Left lung (tissue), 14 donors: ENCODE measurements at places on chromosomes 1 and 21. TPM values are rescaled to one million over a fixed set of nuclear protein-coding genes. Genes with fewer than 3 reads are reported as not detected.

GRCh38 chr1:155860970-155861510 is 1.7 kb downstream of the SYT11 start:
- H3K36me3 ChIP-seq, result no peaks in the 10 kb centered on the region
- peak overlapping the region; percentile 92 for H3K27ac ChIP-seq
- peaks cover 7% of the 10 kb centered on the region for H3K4me1 ChIP-seq
- no peaks in the 10 kb centered on the region for H3K27me3 ChIP-seq
- peak overlapping the region; percentile 29 for H3K4me3 ChIP-seq
- DNase-seq, result no peak

DNA sequence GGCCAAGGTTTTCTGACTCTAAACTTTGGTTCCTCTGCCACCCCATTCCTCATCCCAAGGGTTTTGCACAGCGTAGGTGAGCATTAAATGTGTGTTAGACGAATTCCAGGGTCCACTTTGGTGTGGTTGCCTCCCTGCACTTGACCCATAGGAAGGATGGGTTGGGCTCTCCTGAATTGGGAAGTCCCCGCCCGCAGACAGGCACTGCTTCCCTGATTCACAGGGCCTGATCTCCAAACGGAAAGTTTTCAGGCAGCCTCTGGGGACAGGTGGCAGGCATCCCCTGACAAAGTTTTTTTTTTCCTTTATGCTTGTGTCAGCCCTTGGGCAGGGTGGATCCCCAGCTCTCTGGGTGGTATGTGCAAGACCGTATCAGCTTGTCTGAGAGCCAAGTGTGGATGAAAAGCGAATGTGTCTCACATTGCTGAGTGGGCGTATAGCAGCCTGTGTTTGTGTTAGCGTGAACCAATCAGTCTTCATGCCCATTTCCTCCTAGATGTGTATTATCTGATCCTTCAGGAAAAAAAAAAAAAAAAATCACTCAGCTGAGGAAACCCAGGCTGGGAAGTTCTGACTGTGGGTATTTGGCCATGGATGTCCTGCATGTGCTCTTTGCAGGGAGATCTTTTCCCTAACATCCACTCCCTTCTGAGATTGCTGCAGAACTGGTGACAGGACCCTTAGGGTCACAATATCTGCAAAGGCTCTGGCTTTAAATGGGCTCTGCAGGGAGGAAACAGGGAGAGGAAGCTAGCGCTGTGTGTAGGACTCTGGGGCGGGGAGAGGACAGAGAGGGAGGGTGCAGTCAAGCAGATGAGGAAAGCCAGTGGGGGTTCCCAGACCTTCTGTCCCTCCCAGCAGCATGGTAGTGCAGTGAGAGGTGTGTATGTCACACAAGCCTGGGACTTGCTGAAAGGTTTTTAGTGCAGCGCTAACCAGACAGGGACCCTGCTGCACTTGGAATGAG is 42.2 kb upstream of the TRABD2B start:
- no peaks in the 10 kb centered on the region for H3K36me3 ChIP-seq
- H3K4me1 ChIP-seq, result no peaks in the 10 kb centered on the region
- H3K27ac ChIP-seq, result no peak overlapping the region
- H3K4me3 ChIP-seq, result no peak overlapping the region
- H3K27me3 ChIP-seq, result no peaks in the 10 kb centered on the region

DNA sequence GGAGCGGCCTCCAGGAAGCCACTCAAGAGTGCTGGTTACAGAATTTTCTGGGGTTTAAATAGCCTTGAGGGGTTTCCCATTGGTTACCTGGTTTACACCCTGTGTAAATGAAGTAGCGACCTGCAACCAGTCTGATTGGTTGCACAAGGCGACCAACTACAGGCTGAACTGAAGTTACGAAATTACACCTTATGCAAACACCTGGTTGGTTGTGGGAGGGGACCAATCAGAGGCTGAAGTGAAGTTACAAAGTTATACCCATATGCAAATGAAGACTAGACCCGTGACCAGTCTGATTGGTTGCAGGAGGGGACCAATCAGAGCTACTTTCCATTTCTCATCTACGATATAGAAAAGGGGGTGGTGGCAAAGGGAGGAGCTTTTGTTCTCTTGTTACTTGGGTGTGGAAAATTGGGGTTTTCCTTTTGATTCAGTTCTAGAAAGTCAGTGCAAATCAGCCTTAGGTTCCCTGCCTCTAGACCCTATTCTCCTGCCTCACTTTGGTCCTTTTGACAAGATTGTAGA is 22.2 kb upstream of the C1orf174 start:
- no peak overlapping the region for H3K27ac ChIP-seq
- H3K27me3 ChIP-seq, result peaks cover 49% of the 10 kb centered on the region
- H3K36me3 ChIP-seq, result no peaks in the 10 kb centered on the region
- H3K4me1 ChIP-seq, result no peaks in the 10 kb centered on the region

DNA sequence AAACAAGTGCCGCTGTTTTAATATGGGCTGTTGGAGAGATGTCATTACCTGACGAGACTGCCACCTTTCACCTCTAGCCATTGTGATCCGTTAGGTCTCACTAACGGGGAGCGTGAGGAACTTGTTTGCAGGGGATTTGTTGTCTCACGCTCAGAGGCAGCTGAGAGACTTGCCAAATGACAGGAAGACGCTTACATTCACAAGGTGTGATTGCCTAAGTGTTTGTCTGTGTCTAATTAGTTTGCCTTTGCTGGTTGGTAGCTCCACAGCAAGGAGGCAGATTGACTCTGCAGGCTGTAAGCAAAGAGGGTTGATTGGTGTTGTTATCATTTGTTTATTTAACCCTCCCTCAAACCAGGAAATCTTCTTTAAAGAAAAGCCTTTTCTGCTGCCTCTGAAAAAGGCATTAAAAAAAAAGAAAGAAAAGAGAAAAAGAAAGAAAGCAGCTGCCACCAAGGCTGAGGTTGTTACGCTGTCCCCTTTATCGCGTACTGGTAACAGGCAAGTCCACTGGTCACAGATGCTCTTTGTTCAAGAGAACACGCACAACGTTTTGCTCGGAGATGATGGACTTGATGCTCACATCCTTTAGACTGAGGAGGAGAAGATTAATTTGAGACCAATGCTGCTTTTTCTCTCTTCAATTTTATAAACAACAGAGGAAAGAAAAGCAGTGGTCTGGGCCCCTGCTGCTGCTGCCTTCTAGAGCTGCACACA is 203.9 kb downstream of the ZNF326 start:
- no peak for DNase-seq
- no peaks in the 10 kb centered on the region for H3K36me3 ChIP-seq
- H3K27me3 ChIP-seq, result no peaks in the 10 kb centered on the region
- H3K4me1 ChIP-seq, result no peaks in the 10 kb centered on the region
- no peak overlapping the region for H3K4me3 ChIP-seq

PLA2G2D gene
- polyA plus RNA-seq, result 0.15 TPM

DYRK3 gene
- polyA plus RNA-seq, result 7.8 TPM

CFAP107 gene
- 0.18 TPM for polyA plus RNA-seq

ZSCAN20 gene
- 4.9 TPM for polyA plus RNA-seq

DNA sequence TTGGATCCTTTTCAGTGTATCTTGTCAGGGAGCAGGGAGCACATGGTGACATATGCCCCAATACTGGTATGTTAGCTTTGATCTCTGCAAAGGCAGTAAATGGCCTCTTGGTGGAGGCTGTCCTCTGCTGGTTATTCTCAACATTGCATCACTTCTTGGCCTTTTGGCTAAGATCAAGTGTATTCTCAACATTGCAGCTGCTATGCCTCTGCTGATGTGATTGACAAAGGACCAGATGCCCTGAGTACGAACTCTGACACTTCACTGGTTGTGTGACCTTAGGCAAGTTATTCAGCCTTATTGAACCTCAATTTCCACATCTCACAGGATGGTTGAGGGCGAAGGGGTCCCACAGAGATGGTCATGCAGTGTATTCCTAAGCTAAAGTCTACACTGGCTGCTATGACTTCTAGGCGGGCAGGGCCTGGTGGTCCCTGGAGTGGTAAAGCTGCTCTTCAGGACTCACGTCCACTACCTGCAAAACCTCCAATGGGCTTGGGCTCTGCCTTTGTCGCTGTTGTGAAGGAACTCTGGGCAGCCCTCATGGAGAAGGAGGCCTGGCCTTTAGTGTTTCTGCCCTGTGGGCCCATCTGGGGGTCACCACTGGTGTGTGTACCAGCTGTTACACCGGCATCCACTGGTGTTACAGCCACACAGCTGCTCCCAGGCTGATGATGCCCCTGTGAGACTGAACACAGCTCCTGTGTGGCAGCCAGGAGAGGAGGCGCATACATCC is 64.8 kb downstream of the DNTTIP2 start:
- H3K4me3 ChIP-seq, result no peak overlapping the region
- no peak for DNase-seq
- H3K27me3 ChIP-seq, result no peaks in the 10 kb centered on the region
- no peak overlapping the region for H3K27ac ChIP-seq
- peaks cover 31% of the 10 kb centered on the region for H3K4me1 ChIP-seq
- H3K36me3 ChIP-seq, result no peaks in the 10 kb centered on the region

DNA sequence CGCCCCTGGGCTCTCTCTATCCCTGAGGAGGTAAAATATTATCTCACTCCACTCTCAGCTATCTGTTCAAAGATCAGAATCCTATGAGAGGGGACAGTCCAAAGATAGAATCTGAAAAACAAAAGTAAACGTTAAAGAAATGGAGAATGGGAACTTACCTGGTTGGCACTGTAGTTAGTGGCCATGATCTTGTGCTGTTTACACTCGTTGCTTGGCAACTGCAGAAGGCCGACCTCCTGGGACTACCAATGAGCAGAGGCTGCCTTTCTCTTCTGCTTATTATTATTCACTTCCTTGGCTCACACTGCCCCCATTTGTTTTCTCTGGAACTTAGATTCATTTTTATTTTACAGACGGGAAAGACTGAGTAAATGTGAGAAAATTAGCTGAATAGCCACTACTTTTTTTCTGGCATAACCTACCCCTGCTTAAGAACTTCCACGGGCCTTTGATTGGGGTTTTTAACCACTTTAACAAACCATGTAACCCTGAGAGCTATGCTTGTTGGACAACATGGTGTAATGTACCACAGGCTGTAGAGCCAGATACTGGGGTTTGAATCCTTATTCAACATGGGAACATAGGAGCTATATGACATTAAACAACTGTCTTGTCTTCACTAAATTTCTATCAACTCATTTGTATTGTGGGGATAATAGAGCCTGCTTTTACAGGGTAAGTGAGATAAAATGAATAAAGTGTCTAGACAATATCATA is at the start of gene CFAP126:
TSS of gene CFAP126 (minus strand) at position 193 of the 717 bp plus-strand sequence. CDS start at position 185, 8 bp downstream.
- no peaks in the 10 kb centered on the region for H3K27me3 ChIP-seq
- no peaks in the 10 kb centered on the region for H3K4me1 ChIP-seq
- H3K36me3 ChIP-seq, result peaks cover 25% of the 10 kb centered on the region
- H3K4me3 ChIP-seq, result no peak within 1 kb of the TSS

CD5L gene
- not detected for polyA plus RNA-seq

GCSAML gene
- polyA plus RNA-seq, result 0.27 TPM

ARHGAP30 gene
- polyA plus RNA-seq, result 3.9 TPM

DNA sequence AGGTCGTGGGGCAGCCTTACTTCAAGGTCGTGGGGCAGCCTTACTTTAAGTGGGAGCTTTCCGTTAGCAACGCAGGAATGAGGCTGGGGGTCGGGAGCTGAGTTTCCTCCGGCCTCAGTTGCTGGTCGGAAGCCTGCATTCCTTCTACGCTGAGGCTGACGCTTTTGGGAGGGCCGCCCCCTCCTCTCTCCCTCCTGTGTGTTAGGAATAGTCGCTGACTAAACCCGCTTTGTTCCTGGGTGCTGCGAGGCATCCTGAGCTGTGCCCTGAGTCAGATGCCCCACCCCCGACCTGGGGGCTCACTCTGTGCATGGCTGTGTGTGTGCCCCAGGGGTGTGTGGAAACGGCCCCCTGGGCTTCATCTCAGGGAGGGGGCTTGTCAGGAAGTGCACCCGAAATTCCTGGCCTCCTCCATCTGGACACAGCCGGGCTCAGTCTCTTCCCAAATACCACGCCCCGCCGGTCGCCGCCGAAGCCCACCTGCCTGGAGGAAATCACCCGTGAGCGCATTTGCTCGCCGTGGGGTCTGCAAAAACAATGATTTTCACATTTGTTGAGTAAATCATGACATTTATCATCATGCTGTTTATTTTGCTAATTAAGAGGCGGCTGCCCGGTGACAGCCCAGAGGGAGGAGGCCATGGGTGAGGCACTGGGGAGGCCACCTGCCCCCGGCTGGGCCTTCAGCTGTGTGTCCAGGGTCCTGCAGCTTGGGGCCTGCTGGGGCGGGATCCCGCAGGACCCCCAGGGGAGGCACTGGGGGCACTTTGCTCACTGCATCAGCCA is 121.4 kb downstream of the PRDM16 start:
- H3K27ac ChIP-seq, result peak overlapping the region; percentile 53
- no peaks in the 10 kb centered on the region for H3K36me3 ChIP-seq
- H3K27me3 ChIP-seq, result no peaks in the 10 kb centered on the region

GRCh38 chr1:29756085-29756484 is 519.8 kb downstream of the PTPRU start:
- DNase-seq, result no peak
- H3K4me1 ChIP-seq, result no peaks in the 10 kb centered on the region
- peaks cover 28% of the 10 kb centered on the region for H3K27me3 ChIP-seq

BACE2 gene
- 40.4 TPM for polyA plus RNA-seq

GRCh38 chr1:24159366-24159765 is 16.4 kb upstream of the IL22RA1 start:
- no peaks in the 10 kb centered on the region for H3K4me1 ChIP-seq
- H3K36me3 ChIP-seq, result no peaks in the 10 kb centered on the region
- H3K27ac ChIP-seq, result no peak overlapping the region
- no peak for DNase-seq
